Urothelium cell line (cell line): ENCODE measurements at places on chromosomes 2 and 18.

DNA sequence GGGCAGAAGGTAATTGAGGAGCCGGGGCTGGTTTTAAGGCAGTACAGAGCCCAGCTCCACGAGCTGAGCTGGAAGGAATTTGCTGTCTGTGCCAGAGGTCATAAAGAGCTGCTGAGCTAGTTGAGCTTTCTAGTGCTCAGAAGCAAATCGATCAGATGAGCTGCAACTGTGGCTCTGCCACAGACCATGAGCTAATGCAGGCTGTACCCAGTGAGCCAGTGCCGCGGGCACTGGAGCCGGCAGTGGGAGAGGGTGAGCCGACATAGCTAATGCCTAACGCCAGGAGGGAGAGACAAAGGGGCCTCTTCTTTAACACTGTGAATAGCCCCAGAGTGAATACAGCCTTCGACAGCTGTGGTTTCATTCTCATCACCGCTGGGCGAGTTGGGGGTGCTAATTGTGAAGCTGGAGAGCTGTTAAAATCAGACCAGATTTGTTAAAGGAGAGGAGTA is 410.1 kb upstream of the TCF4 start:
- peak; percentile 14 for DNase-seq

GRCh38 chr18:32438173-32438572 is 32.5 kb downstream of the GAREM1 start:
- no peak for DNase-seq

DNA sequence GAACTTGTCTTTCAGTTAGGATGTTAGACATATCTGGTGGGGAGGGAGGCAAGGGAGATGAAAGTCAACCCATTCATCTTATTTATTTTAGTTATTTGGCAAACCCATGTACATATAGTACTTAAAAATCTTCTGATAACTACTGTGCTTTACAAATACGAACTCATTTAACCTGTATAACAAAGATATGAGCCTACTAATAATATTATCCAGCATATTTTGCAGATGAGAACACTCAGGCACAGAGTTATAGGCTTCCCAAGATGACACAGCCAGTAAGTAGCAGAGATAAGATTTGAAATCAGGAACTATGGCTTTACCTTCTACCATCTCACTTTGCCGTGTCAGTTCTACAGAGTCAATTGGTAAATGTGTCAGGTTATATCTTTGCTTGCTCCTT is 262.6 kb upstream of the DOK6 start:
- no peak for DNase-seq

GRCh38 chr18:55186588-55186987 is 227.3 kb upstream of the CCDC68 start:
- DNase-seq, result no peak

DNA sequence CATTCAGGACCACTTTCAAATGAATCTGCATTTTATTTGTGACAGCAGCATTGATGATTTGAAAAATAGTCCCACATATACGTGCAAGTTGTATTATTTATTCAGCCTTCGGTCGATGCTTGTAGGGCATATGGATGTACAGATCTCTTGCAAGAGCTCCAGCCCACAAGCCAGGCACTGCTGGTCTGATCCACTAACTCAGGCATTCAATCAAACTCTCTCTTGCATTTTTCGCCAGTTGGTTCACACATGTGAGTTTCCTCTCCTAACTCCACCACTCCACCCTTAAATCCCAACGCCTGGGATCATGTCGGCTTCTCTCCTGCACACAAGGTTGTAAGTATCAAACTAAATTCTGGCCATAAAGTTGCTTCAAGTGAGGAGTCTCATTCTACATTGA is 318.7 kb downstream of the CYP26B1 start:
- DNase-seq, result no peak
